ENCODE measurements at places on chromosomes 3 and 15.

GRCh38 chr3:84522893-84523292 is 435.9 kb upstream of the CADM2 start:
- DNase-seq, result no peak

GRCh38 chr3:60079076-60079475 is 1029.3 kb upstream of the CFAP20DC start:
- no peak for DNase-seq

DNA sequence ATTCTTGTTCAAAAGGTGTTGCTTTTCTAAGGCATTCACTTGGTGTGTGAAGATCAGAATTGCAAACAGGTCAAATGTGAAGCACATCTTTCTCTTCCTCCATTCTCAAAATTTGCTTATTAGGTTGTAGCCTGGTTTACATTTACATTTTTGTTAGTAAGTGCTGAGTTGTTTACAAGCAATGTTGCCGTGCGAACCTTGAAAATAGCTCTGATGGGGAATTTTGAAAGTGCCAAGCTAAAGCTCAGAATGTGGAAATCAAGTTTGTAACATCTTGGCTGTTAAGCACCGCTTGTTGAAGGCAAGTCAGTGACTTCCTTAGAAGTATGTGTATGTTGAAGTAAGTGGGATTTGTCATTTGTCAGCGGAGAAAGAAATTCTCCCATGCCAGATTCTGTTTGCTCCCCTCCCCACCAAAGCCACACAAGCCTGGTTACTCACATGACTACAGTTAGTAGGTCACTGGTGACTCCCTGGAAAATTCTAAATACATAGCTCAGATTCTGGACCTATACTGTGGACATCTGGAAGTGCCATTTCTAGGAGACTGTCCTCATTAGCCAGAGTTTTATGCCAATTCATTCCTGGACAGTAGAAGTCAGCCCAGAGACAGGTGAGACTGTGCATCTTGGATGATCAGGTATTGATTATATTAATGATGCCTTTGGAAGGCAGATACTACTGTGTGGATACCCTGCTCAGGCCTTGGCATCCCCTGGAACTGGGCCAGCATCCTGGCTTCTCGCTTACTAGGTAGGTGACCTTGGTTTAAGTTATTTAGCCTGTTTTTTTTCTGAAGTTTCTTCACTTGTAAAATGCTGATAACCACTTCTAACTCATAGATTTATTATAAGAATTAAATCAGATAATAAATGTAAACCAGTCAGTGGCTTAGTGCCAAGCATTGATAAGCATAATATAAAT is 390.6 kb upstream of the SEMA6D start:
- DNase-seq, result no peak

DNA sequence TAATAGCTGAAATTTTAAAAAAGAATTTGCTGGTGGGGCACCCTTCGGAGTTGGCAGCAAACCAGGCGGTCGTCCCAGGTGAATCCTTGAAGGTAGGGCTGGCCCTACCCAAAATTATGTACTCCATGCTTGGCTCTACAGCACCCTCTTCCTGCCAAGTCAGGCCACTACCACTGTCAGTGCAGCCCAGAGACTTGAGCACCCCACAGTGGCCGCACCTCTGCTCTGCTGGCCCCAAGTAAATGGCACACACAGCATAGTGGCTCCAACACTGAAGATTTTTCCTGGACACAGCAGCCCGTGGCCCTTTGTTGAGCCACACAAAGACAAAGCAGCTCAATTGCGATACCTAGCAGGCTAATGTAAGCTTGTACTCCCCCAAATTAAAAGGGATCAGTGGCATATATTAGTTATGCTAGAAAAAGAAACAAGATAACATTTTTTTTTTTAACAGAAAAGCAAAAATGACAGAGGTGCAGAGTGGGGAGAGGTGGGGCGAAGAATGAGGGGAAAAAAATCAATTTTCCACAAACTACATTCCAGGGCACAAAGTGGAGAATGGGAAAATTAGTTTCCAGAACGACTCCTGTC is 250.5 kb downstream of the UACA start:
- DNase-seq, result peak; percentile 9

GRCh38 chr3:169581633-169582032 is 81.9 kb downstream of the MECOM start:
- no peak for DNase-seq

DNA sequence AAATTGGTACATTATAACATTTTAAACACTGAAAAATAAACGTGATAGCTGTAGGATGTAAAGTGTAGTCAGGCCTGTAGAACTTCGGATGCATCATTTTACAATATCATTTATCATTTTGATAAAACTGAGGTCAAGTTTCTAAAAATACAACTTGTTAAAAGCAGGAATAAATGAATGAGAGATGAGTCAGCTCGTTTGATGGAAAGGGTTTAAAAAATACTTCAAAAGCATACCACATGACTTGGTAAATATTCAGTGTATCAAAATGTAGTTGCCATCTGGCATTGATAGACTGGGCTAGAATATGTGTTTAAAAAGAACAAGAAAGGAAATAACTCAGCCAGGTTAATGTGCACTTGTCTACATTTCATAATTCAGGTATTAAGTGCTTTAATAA is 357.0 kb downstream of the TIGIT start:
- DNase-seq, result no peak

GRCh38 chr3:111819927-111820326 is 39.1 kb upstream of the PHLDB2 start:
- DNase-seq, result no peak

DNA sequence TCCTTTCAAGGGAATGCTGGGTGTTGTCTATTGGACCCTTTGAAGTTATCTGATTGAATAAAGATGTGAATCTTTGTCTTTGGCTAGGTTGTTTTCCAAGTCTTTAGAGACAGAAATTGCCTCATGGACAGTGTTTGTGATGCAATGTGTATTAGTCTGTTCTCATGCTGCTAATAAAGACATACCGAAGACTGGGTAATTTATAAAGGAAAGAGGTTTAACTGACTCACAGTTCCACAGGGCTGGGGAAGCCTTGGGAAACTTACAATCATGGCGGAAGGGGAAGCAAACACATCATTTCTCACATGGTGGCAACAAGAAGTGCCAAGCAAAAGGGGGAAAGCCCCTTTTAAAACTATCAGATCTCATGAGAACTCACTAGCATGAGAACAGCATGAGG is 88.8 kb upstream of the PLXND1 start:
- no peak for DNase-seq

GRCh38 chr3:178059119-178059518 is 477.1 kb upstream of the KCNMB2 start:
- peak; percentile 24 for DNase-seq

- DNase-seq, result no peak
Measured at GRCh38 chr3:121330634-121331033, 215.2 kb downstream of the POLQ start.

GRCh38 chr3:138062626-138063025 is 52.7 kb downstream of the CLDN18 start:
- DNase-seq, result no peak

GRCh38 chr3:11195201-11195600 is 40.9 kb downstream of the HRH1 start:
- no peak for DNase-seq

DNA sequence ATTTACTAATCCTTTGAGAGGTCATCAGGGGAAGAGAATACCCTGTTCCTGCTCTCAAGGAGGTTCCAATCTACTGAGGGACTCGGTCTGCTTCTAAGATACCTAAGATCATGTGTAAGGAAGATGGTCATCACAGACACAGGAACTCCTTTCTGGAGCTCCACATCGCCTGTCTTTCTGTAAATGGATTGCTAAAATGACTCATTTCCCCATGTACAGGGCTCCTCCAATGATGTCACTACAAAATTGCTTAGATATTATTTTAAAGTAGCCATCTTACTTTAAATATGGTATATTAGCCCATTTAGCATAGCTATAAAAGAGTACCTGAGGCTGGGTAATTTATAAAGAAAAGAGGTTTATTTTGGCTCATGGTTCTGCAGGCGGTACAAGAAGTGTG is 206.1 kb upstream of the PROK2 start:
- DNase-seq, result no peak

DNA sequence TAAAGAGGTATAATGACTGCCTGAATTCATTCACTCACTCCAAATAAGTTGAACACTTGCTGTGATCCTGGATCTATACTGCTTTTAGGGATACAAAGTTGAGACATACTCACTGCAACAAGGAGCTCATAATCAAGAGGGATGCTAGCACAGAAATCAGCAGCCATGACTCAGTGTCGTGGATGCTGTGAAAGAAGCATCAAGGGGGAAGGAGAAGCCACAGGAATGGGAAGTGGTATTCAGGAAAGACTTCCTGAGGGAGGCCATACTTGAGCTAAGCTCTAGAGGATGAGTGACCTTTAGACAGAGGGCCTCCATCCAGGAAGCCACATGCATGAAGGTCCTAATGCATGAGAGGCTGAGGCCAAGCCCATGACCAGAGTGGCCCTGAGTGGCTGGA is 245.7 kb upstream of the RORA start:
- DNase-seq, result no peak
